ENCODE measurements at places on chromosomes 16 and 17.

GRCh38 chr16:87806641-87807546 is 41.1 kb upstream of the KLHDC4 start:
- no peak for DNase-seq

DNA sequence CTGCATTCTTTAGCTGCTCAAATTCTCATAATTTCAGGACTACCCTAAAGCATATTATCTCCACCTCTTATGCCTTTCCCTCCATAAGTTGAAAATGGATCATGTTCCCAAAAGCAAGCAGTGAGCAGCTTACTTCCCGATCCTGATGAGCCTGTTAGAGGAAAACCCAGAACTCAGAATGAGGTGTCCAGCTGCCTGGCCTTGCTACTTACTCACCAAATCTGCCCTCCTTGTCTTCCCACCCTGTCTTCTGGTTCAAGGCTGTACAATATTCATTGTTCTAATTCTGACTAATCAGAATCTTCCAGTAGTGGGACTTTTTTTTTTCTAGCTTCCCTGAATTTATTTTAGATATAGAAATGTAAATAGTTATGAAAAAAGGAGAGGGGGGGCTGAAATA is 10.8 kb downstream of the LYRM1 start:
- no peak for DNase-seq

DNA sequence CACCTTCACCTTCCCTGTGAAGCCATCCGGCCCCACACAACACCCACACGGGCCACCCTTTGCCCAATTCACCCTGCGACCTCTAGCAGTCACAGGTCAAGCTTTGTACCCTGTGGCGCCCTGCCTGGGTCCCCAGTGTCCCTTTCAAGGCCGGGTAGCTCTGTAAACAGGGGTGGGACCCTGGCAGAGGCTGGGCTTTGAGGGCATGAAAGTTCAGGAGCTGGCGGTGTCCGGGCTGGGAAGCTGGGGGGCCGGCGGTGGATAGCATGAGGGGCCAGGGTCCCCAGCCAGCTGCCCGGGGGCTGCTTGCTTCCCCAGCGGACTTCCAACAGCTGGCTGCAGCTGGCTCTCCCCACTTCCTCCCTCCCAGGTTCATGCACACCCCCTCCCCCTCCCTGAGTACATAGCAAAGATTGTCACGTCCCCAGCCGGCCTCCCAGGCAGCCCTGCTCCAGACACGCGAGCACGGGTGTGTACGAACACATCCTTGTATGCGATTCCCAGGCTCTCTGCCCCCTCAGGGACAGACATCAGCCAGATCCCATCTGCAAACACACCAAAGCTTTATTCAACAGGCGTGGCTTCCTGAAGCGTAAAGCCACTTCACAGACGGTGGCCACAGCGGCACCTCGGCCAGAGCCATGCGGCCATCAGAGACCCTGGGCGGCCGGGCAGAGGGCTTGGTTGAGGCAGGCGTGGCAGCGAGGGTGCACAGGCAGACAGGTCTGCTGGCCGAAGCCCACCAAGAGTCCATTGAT is 8.2 kb downstream of the NTHL1 start:
- no peak for DNase-seq

DNA sequence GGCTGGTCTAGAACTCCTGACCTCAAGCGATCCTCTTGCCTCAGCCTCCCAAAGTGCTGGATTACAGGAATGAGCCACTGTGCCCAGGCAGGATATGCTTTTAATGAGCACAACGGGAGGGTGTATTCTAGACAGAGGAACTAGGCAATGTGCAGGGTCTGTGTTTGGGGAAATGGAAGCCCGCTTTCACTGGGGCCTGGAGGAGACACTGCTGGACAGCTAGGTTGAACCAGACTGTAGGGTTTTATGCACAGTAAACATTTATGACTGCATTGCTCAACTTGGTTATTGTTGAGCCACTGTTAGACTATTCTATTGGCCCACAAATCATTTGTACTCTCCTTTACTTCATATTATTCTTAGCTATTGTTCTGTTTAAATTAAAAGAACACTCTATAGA is 10.2 kb upstream of the SIAH1 start:
- DNase-seq = no peak

DNA sequence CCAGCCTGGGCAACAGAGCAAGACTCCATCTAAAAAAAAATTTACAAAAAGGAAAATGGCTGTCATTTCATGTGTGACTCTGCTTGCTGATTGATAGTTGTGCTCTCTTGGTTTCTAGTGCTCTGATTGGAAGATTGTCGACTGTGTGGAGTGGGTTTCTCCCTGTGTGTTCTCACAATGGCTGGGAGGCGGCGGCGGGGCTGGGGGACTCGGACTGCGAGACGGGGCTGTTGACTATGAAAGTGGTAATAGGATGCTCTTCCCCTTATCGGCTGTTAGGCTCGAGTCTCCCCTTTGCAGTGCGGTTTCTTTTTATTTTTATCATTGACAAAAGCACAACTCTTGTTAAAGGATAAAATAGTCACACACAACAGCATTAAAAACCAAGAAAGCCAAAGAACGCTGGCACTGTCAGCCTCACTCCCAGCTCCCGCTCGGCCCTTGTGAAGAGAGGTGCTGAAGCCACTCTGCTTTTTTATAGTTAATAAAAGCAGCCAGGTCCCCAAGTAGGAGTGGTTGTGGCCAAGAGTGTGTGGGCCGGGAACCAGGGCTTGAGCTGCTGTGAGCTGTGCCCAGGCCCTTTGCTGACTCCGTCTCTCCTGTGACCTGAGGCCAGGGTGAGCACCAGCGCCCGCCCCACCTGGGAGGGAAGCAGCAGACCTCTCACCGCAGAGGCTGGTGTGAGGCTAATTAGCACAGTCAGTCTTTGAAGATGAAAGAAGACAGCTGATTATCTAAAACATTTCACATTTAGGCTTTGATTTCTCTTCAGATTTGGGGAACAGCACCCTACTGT is 36.5 kb downstream of the TBCD start:
- DNase-seq = no peak

DNA sequence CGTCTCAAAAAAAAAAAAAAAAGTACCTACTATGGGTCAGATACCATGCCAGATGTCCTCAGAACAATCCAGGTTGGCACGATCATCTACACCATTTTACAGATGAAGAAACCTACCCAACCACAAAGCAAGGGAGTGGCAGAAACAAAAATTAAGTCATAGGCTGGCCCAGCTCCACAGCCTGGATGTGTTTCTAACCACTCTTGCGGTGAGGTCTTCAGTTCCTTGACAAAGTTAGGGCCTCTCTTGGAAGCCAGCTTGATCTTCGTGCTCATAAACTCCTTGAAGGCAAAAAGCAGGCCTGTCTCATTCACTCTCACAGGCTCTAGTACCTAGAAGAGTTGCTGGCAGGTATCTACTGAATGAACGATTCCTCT is 6.2 kb downstream of the GGA2 start:
- DNase-seq = no peak
